ENCODE measurements at places on chromosomes 7 and 10. TPM values are rescaled to one million over a fixed set of nuclear protein-coding genes. Genes with fewer than 3 reads are reported as not detected.

SEMA3D gene
- total RNA-seq, result 5.4 TPM

DNA sequence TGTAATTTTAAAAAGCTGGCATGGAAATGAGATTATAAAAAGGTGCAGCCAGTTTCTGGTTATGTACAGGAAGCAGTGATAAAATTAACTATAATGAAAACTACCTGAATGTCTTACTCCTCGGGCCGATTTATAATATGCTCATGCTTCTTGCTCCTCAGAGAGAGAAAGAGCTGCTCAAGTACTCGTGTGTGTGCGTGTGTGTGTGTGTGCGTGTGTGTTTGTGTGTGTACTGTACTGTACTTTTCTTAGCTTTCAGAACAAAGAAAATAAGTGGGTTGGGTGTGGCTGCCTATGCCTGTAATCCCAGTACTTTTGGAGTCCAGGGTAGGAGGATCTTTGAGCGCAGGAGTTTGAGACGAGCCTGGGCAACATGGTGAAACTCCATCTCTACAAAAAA, 96.6 kb upstream of the NMT2 start:
- no peak for DNase-seq

DNA sequence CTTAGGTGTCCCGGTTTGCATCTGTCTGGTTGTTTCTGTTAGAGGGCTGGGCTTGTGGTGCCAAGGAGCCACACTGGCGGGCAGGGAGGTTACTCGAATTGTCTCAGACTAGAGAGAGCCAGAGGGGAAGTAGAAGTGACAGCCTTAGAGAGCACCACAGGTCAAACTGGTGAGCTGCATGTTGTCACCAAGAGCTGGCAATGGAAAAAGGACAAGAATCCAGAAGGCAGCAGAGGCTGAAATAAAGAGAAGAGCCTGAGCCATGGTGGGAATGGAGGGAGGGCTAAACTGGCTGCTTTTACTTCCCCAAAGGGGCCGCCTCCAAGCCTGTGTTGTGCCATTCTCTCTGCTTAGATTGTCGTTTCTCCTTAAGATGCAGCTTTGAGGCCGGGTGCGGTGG, 31.1 kb upstream of the RHBDD2 start:
- no peak for DNase-seq

GRCh38 chr10:27388761-27389399, 115.2 kb upstream of the RAB18 start:
- DNase-seq, result no peak

GRCh38 chr10:129658376-129659072, 191.5 kb downstream of the MGMT start:
- peak; percentile 61 for DNase-seq

CALHM3 gene
- total RNA-seq, result not detected

EPHA1 gene
- 109 TPM for total RNA-seq

HOXA4 gene
- not detected for total RNA-seq

DNA sequence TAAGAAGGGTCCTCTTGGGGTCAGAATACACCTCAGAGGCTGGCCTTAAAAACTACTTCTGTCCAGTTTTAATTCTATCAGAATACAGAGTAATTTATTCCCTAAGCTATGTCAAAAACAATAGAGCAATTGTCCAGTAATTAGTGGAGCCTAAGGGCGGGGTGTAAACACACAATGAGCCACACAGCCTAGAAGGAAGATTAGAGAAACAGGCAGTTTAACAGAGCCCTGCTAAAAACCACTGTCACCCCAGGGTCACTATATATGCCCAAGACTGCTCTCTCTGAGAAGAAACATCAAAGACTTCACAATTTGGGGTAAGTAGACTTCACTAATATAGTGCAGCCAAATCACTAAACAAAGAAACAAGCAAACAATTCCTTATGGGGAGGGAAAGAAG, 27.2 kb upstream of the WNT2 start:
- DNase-seq, result no peak

GRCh38 chr7:17690030-17690429, 250.3 kb downstream of the SNX13 start:
- DNase-seq, result no peak

TMEM176A gene
- not detected for total RNA-seq

OR6B1 gene
- total RNA-seq, result not detected

- DNase-seq, result no peak
Observed at GRCh38 chr10:131253931-131254858, 57.3 kb downstream of the TCERG1L start.

- DNase-seq, result no peak
Observed at GRCh38 chr7:47510192-47510591, 71.7 kb downstream of the TNS3 start.

EXOSC1 gene
- total RNA-seq, result 60.3 TPM

DNA sequence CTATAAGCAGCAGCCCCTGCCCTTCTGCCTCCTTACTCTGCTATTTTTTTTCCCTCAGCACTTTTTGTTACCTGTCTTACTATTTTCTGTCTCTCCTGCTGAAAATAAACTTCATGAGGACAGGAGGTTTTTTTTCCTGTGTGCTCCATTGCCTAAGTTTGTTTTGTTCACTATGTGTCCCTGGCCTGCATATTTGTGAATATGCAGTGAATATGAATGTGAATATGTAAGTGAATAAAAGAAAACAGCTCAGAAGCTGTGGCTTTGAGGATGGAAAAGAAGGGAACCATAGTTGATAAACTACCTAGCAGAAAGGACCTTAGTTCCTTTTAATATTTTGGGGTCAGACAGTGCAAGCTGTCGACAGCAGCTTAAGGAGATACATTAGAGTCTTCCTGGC, 34.9 kb downstream of the PCBD1 start:
- no peak for DNase-seq

Measured in H9 (cell line).